ENCODE measurements at places on chromosomes 13 and 19. TPM values are rescaled to one million over a fixed set of nuclear protein-coding genes. Genes with fewer than 3 reads are reported as not detected.

DNA sequence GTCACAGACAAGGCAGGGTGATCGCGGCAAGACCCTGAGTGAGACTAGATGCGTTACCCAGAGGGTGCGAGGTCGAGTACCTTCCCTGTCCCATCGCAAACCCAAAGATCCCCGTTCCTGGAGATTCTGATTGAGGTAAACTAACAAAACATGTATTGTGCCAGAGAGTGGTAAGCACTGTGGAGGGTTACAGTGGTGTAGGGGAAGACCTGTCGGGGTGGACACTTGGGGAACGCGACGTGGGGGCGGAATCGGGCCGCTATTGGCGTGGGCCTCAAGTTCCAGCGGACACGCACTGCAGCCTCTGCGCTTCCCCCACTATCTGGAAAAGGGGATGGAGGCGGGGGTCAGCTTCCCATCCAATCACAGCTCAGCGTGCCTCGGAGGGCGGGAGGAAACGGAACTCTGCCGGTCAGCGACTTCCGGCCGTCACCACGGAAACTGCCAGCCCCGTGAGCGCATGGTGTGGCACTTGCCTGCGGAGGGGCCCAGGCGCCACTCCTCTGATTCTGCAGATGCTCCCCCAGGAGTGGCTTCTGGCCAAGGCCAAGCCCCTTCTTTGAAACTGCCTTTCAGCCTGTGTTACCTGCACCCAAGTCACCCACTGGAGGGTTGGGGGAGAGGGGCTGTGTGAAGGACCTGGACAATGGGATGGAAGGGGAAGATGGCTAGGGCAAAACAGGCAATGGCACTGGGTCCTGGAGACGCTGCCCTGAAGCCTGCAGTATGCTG lies 1.0 kb upstream of the UBE2M start:
- H3K36me3 ChIP-seq, result no peaks in the 10 kb centered on the region
- no peaks in the 10 kb centered on the region for H3K27me3 ChIP-seq
- peak overlapping the region; percentile 86 for H3K4me3 ChIP-seq
- peak overlapping the region; percentile 99 for H3K27ac ChIP-seq

DNA sequence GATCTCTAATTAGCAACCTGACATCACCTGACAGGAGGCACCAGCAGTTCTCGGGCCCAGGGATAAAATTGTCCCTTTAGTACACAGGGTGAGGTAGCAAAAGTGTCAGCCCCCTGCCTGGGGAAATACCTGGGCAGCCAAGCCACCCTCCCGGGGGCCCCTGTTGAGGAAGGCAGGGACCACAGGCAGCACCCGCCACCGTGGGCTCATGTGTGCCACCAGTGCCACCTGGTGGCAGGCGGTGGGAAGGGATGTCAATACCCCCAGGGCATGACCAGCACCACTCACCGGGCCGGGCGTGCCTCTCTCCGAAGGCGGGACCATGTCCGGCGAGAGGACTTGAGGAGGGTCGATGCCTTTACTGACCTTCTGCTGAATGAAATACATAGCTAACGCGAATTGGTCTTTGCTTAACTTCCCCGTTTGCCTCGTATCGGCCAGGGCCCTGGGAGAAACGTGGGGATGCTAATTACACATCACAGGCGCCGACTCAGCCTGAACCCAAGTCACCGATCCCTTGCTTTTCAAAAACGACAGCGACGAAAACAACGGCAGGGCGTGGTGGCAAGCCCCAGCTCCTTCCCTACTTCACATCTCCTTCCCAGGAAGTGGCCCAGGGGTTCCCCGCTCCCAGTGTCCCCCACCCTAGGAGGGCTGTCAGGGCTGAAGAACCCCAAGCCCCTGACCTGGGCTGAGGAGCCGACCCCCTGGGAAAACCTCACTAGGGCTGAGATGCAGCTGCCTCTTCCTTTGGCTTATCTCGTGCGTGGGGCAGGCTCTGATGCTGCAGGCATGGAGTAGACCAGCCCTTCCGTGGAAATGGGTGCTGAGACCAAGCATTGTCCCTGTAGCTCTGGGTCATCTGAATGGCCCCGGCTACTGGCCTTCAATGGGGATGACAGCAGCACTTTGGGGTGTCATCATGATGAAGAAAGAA lies 53.8 kb downstream of the EPS15L1 start:
- peak; percentile 71 for DNase-seq
- H3K27me3 ChIP-seq, result no peaks in the 10 kb centered on the region
- no peak overlapping the region for H3K27ac ChIP-seq
- H3K4me1 ChIP-seq, result no peaks in the 10 kb centered on the region
- H3K4me3 ChIP-seq, result no peak overlapping the region

DNA sequence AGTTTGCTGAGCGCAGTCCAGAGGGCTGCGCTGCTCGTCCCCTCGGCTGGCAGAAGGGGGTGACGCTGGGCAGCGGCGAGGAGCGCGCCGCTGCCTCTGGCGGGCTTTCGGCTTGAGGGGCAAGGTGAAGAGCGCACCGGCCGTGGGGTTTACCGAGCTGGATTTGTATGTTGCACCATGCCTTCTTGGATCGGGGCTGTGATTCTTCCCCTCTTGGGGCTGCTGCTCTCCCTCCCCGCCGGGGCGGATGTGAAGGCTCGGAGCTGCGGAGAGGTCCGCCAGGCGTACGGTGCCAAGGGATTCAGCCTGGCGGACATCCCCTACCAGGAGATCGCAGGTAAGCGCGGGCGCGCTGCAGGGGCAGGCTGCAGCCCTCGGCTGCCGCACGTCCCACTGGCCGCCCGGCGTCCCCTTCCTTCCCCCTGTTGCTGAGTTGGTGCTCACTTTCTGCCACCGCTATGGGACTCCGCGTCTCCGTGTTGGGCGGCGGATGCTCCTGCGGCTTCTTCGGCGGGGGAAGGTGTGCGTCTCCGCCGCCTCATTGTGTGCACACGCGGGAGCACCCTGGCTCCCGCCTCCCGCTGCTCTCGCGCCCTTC lies 772 bp downstream of the GPC6 start:
- H3K36me3 ChIP-seq, result no peaks in the 10 kb centered on the region
- H3K4me3 ChIP-seq, result peak overlapping the region; percentile 35
- peak overlapping the region; percentile 47 for H3K27ac ChIP-seq
- H3K4me1 ChIP-seq, result no peaks in the 10 kb centered on the region
- H3K27me3 ChIP-seq, result no peaks in the 10 kb centered on the region
- no peak for DNase-seq

DNA sequence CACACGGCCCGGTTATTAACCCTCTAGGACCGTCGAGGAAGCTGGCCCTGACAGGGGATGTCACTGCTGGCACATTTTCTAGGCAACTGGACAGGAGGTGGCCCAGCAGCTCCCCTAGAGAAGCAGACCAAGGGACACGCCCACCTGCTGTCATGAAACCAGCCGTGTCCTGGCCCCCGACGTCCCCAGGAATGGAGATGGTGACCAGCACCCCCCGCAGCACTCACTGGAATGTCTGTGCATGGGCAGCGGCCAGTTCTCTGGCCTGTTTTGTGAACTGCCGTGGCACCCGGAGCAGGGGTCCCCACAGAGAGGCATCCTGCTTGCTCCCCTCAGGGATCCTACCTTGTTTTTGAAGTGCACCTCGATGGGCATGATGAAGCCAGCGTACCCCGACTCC lies 17.9 kb downstream of the MLLT1 start:
- H3K36me3 ChIP-seq, result no peaks in the 10 kb centered on the region
- peaks cover 6% of the 10 kb centered on the region for H3K4me1 ChIP-seq
- DNase-seq, result no peak
- no peaks in the 10 kb centered on the region for H3K27me3 ChIP-seq

GRCh38 chr19:18098891-18099622 lies 1.5 kb downstream of the MAST3 start:
- H3K4me1 ChIP-seq, result peaks cover 2% of the 10 kb centered on the region
- H3K27me3 ChIP-seq, result no peaks in the 10 kb centered on the region
- no peaks in the 10 kb centered on the region for H3K36me3 ChIP-seq
- H3K27ac ChIP-seq, result no peak overlapping the region

- no peaks in the 10 kb centered on the region for H3K36me3 ChIP-seq
- no peaks in the 10 kb centered on the region for H3K4me1 ChIP-seq
- H3K27me3 ChIP-seq, result no peaks in the 10 kb centered on the region
- DNase-seq, result peak; percentile 49
- H3K27ac ChIP-seq, result no peak overlapping the region
- H3K4me3 ChIP-seq, result no peak overlapping the region
Observed at GRCh38 chr13:113647351-113648215, 10.4 kb downstream of the ATP4B start.

DNA sequence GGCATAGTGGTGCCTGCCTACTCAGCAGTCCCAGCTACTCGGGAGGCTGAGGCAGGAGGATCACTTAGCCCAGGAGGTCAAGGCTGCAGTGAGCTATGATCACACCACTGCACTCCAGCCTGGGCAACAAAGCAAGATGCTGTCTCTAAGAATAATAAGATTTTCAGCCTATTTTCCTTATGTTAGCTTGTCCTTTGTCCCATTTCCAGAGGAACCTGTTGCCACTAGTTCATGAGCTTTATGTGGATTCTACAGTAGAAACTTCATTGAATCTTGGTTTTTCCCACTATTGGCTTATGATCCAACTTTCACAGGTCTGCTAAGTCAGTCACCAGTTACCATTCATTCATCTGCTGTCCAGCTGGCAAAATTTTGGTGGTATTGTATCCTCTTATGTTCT lies 18.2 kb downstream of the FFAR2 start:
- H3K27me3 ChIP-seq, result no peaks in the 10 kb centered on the region
- H3K27ac ChIP-seq, result no peak overlapping the region
- H3K36me3 ChIP-seq, result no peaks in the 10 kb centered on the region
- no peak overlapping the region for H3K4me3 ChIP-seq
- DNase-seq, result no peak
- H3K4me1 ChIP-seq, result no peaks in the 10 kb centered on the region

DNA sequence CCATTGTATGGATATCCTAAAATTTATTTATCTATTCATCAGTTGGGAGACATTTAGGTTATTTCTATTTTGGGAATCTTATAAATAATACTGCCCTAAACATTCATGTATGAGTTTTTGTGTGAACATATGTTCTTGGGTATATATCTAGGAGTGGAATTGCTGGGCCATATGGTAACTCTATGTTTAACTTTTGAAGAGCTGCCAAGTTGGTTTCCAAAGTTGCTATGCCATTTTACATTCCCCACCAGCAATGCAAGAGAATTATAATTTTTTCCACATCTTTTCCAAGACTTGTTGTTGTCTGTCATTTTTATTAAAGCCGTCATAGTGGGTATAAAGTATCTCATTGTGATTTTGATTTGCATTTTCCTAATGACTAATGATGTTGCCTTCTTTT lies 48.2 kb upstream of the CALM3 start:
- no peaks in the 10 kb centered on the region for H3K4me1 ChIP-seq
- DNase-seq, result no peak
- no peaks in the 10 kb centered on the region for H3K36me3 ChIP-seq
- no peaks in the 10 kb centered on the region for H3K27me3 ChIP-seq

- peaks cover 20% of the 10 kb centered on the region for H3K4me1 ChIP-seq
- H3K36me3 ChIP-seq, result no peaks in the 10 kb centered on the region
- peak overlapping the region; percentile 58 for H3K27ac ChIP-seq
- no peak overlapping the region for H3K4me3 ChIP-seq
Observed at GRCh38 chr19:5955636-5955935, 22.4 kb downstream of the RANBP3 start.

DNA sequence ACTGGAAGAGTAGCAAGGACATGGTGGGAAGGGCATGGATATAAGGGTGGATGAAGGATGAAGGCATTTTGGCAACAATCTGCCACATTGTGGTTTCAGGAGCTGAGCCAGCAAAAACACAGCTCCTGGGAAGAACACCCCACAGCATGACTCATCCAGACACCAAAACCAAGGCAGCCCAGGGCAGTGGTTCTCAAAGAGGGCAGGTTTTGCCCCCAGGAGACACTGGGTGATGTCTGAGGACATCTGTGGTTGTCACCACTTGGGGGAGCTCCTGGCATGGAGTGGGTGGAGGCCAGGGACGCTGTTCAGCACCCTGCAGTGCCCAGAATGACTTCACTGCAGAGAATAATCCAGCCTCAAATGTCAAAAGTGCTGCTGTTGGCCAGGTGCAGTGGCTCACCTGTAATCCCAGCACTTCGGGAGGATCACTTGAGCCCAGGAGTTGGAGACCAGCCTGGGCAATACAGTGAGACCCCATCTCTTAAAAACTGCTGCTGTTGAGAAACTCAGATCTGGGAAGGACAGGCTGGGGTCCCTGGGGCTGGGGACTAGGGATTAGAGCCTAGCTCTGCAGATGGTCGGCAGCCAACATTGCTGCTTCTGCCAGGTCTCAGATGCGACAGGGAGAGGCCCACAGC lies 16.1 kb downstream of the ZFR2 start:
- H3K36me3 ChIP-seq, result no peaks in the 10 kb centered on the region
- no peak for DNase-seq
- no peaks in the 10 kb centered on the region for H3K4me1 ChIP-seq
- H3K4me3 ChIP-seq, result no peak overlapping the region

- no peaks in the 10 kb centered on the region for H3K27me3 ChIP-seq
- peak overlapping the region; percentile 13 for H3K27ac ChIP-seq
- DNase-seq, result peak; percentile 56
- H3K36me3 ChIP-seq, result no peaks in the 10 kb centered on the region
- no peak overlapping the region for H3K4me3 ChIP-seq
- no peaks in the 10 kb centered on the region for H3K4me1 ChIP-seq
Observed at GRCh38 chr13:80141123-80141849, 199.6 kb downstream of the SPRY2 start.

- no peaks in the 10 kb centered on the region for H3K27me3 ChIP-seq
- peak; percentile 90 for DNase-seq
- H3K27ac ChIP-seq, result peak overlapping the region; percentile 51
- H3K36me3 ChIP-seq, result no peaks in the 10 kb centered on the region
- H3K4me1 ChIP-seq, result no peaks in the 10 kb centered on the region
- no peak overlapping the region for H3K4me3 ChIP-seq
Observed at GRCh38 chr19:8361921-8362793, 1.8 kb upstream of the ANGPTL4 start.

DNA sequence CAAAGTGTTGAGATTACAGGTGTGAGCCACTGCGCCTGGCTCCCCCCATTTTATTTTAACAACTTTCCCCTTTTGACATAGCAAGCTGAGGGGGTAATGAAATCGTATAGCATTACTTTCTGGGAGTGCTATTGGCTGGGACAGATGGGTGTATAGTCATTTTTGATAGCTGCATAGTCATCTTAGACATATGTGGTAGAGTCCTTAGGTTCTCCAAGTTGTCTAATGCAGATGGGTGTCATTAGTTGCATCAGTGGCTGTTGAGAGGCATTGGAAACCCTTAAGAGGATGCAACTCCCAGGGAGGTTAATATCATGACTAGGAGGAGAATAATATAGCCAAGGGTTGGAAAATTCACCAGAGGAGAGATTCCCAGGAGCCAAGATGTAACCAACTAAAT lies 28.6 kb upstream of the PNMA8B start:
- H3K27ac ChIP-seq, result no peak overlapping the region
- no peaks in the 10 kb centered on the region for H3K4me1 ChIP-seq
- no peaks in the 10 kb centered on the region for H3K27me3 ChIP-seq
- H3K4me3 ChIP-seq, result no peak overlapping the region

GRCh38 chr13:74891610-74892009 lies 590.4 kb downstream of the TBC1D4 start:
- DNase-seq, result no peak
- no peak overlapping the region for H3K4me3 ChIP-seq
- no peaks in the 10 kb centered on the region for H3K4me1 ChIP-seq
- H3K27ac ChIP-seq, result no peak overlapping the region

GRCh38 chr13:21330126-21330861 lies 128.8 kb downstream of the ZDHHC20 start:
- DNase-seq, result no peak
- no peaks in the 10 kb centered on the region for H3K36me3 ChIP-seq
- no peaks in the 10 kb centered on the region for H3K27me3 ChIP-seq
- no peak overlapping the region for H3K27ac ChIP-seq

- H3K4me3 ChIP-seq, result no peak overlapping the region
- no peak overlapping the region for H3K27ac ChIP-seq
- no peak for DNase-seq
- H3K4me1 ChIP-seq, result no peaks in the 10 kb centered on the region
Observed at GRCh38 chr13:72677431-72677830, 50.0 kb downstream of the MZT1 start.

The SIGLECL1 gene
- total RNA-seq, result not detected

The ZNF154 gene
- 1.0 TPM for total RNA-seq

The KIR3DL1 gene
- total RNA-seq, result not detected

The SHISA2 gene
- 6.0 TPM for total RNA-seq

The LGALS4 gene
- 3.6 TPM for total RNA-seq

The DUS3L gene
- 32.1 TPM for total RNA-seq

The CARD8 gene
- total RNA-seq, result 80.2 TPM

The CHAMP1 gene
- total RNA-seq, result 9.4 TPM

The TMPRSS9 gene
- total RNA-seq, result not detected
